Suppressor macrophage (primary cell): ENCODE measurements at places on chromosomes 13 and 19.
A peak's percentile ranks its signal among the peaks of the same experiment; 100 is the strongest.

GRCh38 chr13:35567406-35567980 is 91.0 kb upstream of the MAB21L1 start:
- no peak for DNase-seq

GRCh38 chr13:37070956-37071355 is 11.5 kb upstream of the SUPT20H start:
- DNase-seq = no peak

DNA sequence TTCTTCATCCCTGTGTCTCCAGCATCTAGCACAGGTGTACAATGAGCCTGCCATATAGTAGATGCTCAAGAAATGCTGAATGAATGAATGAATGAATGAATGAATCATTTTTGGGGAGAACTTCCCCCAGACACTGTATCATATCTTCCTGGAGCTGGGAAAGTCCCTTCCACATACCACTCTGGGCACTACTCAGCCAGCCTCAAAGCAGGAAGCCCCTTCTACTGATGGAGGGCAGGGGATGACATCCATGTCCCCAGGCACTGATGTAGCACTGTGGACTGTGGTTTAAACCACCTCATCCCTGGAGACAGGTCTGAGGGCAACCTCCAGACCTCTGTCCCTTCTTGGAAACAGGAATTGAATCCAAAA is 4.8 kb downstream of the GNA15 start:
- DNase-seq = no peak

GRCh38 chr19:40612831-40613689 is 11.9 kb downstream of the LTBP4 start:
- DNase-seq = peak; percentile 68

DNA sequence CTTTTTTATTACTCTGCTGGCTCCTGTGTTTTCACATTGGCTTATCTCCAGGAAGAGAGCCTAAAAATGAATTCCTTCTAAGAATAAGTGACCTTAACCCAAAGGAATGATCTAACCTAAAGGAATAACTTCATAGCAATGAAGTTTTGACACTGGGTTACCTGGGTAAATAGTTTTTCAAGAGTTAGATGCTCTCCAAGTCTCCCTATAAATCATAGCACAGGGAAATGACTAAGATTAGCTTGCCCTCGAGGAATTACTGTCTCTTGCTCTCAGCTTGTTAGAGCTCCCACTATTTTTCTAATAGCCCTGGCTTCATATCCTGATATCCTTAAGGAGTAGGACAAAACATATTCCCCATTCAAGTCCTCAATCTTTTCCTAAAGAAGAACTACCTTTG is 66.3 kb downstream of the SPRY2 start:
- no peak for DNase-seq

- DNase-seq = no peak
These were observed 14.8 kb upstream of the ATP8B3 start for GRCh38 chr19:1826557-1827521.

GRCh38 chr13:69291292-69291906 is 816.2 kb upstream of the ATXN8OS start:
- DNase-seq = no peak

DNA sequence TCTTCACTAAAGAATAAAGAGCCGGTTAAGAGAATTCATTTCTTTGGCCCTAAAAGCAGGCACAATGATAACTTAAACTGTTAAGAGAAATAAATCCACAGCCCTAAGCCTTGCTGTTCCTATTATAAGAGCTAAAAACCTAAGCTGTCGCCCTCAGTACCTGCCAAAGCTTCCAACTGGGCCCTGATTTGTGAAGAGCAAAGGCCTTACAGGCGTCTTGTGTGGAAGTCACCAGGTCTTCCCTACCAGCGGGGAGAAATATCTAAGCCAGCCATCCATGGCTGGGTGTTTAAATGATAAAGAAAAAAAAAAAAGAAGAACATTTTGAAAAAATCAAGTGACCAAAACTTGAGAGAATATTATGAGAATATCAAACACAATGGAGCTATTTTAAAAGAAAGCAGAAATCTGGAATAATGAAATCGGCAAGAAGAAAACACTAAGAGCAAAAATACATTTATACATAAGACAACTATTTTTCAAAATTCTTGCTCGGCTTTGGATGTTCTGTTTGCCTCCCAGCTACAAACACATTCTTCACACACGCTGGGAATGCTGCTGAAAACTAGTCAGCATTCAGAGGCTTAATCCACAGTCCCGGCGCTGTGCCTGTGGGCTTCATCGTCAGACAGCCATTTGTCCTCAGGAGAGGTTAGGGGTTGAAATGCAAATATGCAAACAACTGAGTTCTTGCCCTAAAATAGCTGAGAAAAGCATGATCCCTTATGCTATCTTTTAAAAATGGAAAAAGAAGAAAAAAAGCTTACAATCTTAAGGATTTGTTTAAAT is 89.8 kb upstream of the LSM14A start:
- no peak for DNase-seq

GRCh38 chr13:113592571-113592970 is 8.0 kb downstream of the TFDP1 start:
- no peak for DNase-seq

GRCh38 chr13:107322228-107322627 is 754.3 kb upstream of the ARGLU1 start:
- no peak for DNase-seq

GRCh38 chr13:113116206-113116800 is 6.3 kb upstream of the F10 start:
- DNase-seq = no peak

GRCh38 chr19:44212866-44213346 is 574 bp downstream of the ZNF227 start:
- DNase-seq = peak; percentile 1

DNA sequence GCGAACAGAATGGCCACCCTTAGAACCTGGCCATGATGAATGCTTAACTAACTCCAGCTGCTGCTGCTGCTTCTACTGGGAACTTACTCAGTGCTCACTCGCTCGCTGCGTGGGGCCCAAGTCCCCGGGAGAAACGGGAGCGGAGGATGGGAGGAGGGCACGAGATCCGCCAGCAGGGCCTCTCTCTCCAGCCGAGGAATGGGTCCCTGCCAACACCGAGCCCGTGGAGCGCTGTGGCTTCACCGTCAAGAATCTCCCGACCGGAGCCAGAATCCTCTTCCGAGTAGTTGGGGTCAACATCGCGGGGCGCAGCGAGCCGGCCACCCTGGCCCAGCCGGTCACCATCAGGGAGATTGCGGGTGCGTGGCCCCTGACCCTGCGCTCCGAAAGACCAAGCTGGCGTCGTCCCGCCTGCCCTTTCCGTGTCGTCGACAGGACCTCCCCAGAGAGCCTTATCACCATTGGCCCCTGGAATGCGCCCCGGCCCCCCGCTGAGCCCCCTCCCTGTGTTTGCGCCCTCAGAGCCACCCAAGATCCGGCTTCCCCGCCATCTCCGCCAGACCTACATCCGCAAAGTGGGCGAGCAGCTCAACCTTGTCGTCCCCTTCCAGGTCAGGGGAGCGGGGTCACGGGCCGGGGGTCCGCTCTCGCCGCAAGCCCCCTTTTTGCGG is 17.8 kb upstream of the EMC10 start:
- no peak for DNase-seq

DNA sequence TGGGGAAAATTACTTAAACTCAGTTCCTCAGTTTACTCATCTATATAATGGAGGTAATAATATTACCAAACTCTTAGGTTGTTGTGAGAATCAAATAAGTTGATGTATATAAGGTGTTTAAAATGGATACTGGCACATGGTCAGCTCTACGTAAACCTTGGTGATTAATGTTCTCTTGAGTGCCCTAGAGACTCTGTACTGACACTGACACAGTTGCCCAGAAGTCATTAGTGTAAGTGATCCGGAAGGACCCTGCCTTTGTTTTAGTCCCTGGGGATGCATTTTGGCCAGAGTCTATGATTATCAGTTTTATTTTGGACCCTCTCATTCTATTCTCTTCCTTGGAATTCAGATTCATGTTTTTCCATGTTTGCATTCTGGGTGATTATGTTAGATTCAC is 31.9 kb downstream of the CHST8 start:
- DNase-seq = no peak

GRCh38 chr19:41951686-41952172 is 7.4 kb downstream of the RABAC1 start:
- peak; percentile 90 for DNase-seq

GRCh38 chr19:8592231-8593009 is 15.2 kb upstream of the MYO1F start:
- DNase-seq = peak; percentile 65

GRCh38 chr19:7455600-7456296 is 33.1 kb downstream of the PEX11G start:
- no peak for DNase-seq

GRCh38 chr19:10662384-10663251 is 8.5 kb downstream of the ILF3 start:
- DNase-seq = peak; percentile 55

GRCh38 chr19:28456708-28457320 is 756.1 kb downstream of the UQCRFS1 start:
- DNase-seq = no peak

- no peak for DNase-seq
These were observed 19.1 kb upstream of the SPATA13 start for GRCh38 chr13:24141333-24141910.

DNA sequence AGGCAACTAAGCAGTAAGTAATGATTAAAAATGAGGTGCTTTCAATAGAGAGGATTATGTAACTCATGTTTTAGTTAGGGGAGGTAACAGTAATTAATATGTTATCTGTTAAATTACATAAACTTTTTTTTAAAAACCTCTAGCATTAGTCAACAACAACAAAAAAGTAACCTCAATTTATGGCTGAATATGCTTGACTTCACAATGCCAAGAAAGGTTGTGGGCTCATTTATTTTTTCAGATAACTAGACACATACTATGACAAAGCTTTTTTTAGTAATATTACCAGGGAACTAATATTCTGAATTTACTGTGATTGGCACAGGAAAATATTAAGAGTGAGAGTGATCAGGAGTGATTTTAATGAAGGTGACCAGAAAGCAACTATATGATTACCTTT is 54.9 kb downstream of the KCNRG start:
- DNase-seq = no peak

- DNase-seq = no peak
These were observed 53.8 kb downstream of the DPY19L3 start for GRCh38 chr19:32459204-32459865.

DNA sequence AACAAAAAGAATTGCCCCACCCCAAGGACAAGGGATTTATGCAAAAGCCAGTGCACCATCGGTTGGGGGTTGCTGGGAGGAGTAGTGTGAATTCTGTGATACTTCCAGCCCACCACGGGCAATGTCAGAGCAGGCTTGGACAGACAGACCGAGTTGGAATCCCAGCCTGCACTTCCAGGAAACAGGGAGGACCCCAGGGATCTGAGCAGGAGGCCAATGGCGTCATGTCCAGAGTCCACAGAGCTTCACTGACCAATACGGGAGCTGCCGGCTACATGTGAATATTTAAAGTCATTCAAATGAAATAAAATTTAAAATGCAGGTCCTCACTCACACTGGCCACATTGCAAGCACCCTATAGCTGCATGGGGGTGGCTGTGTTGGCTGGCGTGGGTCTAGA is 10.9 kb downstream of the ZNRF4 start:
- no peak for DNase-seq

DNA sequence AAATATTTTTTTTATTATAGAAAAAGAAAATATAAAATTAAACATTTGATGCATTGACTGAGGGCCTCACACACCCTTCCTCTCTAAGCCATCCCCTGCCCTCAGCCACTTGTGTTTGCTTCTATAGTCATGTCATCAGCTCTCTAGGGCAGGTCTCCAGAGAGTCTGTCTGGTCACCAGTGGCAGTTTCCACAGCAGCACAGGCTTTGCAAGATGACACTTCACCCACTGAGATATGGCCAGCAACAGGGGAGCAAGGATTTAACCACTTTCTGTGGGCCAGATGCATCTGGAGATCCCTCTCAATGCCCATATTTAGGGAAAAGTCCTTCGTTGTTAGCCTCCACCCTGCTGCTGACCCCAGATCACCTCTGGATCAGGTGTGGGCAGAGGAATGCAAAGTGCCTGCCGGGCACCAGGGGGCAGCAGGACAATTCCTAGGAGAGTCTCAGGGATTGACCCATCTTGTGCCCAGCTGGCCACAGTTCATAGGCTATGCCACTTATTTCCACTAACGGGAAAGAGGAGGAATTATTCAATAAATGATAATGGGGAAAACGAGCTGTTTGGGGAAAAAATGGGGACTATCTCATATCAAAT is 4.8 kb downstream of the ABCC4 start:
- peak; percentile 45 for DNase-seq

GRCh38 chr13:22201375-22201925 is 530.6 kb downstream of the FGF9 start:
- DNase-seq = no peak

GRCh38 chr19:2474232-2475017 is 1.5 kb upstream of the GADD45B start:
- peak; percentile 95 for DNase-seq

DNA sequence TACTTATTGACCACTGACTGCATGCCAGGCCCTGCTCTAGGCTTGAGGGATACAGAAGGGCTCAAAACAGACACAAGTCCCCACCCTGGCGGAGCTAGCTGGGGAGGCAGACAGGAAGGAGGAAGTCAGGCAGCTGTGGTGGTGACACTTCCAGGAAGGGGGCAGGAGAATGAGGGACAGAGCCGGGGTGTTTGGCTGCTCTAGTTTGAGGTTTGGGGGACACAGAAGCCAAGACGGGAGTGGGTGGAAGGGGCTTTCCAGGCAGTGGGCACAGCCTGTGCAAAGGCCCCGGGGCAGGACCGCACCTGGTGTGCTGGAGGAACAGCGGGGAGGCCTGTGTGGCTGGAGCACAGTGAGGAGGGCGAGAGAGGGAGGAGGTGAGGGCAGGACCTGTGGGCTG is 4.0 kb downstream of the MRPL54 start:
- peak; percentile 27 for DNase-seq

- DNase-seq = no peak
These were observed 22.4 kb downstream of the MED26 start for GRCh38 chr19:16605553-16605994.

- peak; percentile 91 for DNase-seq
These were observed 61.2 kb downstream of the MLLT1 start for GRCh38 chr19:6218491-6219146.

- DNase-seq = no peak
These were observed 6.0 kb downstream of the SMARCA4 start for GRCh38 chr19:10966809-10967208.

DNA sequence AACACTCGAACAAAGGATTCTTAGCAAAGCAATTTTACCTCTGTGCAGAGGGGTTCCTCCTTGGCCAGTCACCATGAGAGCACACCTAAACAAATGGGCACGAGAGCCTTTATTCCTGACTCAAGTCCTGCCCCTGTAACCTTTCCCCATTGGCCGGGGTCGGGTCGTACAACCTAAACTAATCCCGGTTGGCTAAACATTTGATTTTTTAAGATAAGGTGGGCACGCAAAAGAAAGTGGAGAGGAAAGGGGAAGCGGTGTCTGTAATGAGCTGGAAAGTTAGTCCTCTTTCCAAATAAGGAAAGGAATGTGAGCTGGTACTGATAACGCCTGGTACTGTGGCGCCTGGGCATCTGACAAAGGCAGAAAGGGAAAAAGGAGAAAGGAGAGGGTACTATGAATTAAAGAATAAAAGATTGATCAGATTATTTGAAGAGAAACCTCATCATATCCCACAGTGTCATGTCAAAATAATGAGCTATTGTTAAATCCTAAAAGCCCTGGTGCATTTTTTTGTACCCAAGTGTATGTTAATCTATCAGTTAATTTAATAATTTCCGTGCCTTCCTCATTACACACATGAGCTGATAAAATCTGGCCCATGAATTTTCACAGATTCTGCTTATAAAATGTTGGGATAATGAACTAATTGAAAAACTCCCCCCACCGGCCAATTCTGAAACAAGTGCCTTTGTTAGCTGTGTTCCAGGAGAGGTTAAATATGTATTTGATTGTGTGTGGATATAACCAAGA is 335.7 kb downstream of the RFC3 start:
- no peak for DNase-seq
